ENCODE measurements at places on chromosomes 5 and 9.

DNA sequence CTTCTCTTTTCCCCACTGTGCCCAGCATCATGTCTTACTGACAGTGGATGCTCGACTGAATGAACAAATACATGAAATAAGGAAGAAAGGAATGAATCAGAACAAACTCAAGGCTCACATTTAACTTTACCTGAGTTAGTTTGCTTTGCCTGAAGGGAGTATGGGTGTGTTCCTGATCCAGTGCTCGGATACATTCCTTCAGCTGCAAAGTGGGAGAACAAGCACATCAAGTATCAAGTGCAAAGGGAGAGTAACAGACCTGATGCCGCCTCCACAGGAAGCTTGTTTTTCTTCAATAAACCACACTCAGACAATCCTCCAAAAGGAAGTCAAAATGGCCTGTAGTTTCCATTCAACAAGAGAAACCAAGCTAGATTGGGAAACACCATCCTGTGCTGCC lies 66.1 kb downstream of the KIF24 start:
- no peak for DNase-seq

- DNase-seq, result no peak
These were observed 53.4 kb downstream of the PFDN1 start for GRCh38 chr5:140249536-140249935.

- no peak for DNase-seq
These were observed 1.3 kb upstream of the HAND1 start for GRCh38 chr5:154479160-154479943.

- DNase-seq, result no peak
These were observed 104.1 kb upstream of the NIPBL start for GRCh38 chr5:36772276-36773140.

GRCh38 chr9:126423916-126424185 lies 97.2 kb downstream of the MVB12B start:
- DNase-seq, result no peak

- no peak for DNase-seq
These were observed 238.8 kb downstream of the DMAC1 start for GRCh38 chr9:7560669-7561305.

- no peak for DNase-seq
These were observed 129.0 kb upstream of the ALDH1B1 start for GRCh38 chr9:38263532-38263931.

DNA sequence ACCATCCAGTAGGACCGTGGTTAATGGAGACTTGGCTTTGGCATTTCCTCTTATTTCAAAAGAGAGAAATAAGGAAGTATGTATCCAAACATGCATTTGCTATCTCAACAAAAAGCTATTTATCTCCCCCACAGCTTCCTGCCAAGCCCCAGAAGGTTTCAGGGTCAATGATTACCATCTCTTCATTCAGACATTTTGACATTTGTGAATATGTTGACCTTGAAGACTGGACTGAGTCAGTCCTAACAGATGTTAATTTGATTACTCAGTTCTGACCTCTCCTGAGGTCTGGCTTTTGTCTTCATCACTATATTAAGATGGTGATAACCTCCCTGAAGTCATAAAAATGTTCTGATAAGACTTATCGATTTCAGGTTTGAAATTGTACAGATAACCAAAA lies 479.4 kb downstream of the AGTPBP1 start:
- DNase-seq, result no peak

GRCh38 chr5:81855591-81855990 lies 104.7 kb upstream of the SSBP2 start:
- no peak for DNase-seq

- DNase-seq, result no peak
These were observed 22.1 kb upstream of the IL13 start for GRCh38 chr5:132635873-132636272.
